Fibroblast of skin of abdomen (primary cell): ENCODE measurements at places on chromosomes 7 and 10.

GRCh38 chr7:155844526-155844925, 32.3 kb upstream of the SHH start:
- no peak for DNase-seq

GRCh38 chr10:96835899-96836298, 3.8 kb downstream of the LCOR start:
- peak; percentile 50 for DNase-seq

GRCh38 chr10:5860066-5860465, 29.6 kb downstream of the ANKRD16 start:
- DNase-seq = no peak

GRCh38 chr10:24162206-24162985, 46.5 kb upstream of the KIAA1217 start:
- DNase-seq = no peak

GRCh38 chr7:469563-469961, 50.1 kb downstream of the PDGFA start:
- DNase-seq = no peak

GRCh38 chr10:1557081-1557480, 180.2 kb downstream of the ADARB2 start:
- DNase-seq = no peak

DNA sequence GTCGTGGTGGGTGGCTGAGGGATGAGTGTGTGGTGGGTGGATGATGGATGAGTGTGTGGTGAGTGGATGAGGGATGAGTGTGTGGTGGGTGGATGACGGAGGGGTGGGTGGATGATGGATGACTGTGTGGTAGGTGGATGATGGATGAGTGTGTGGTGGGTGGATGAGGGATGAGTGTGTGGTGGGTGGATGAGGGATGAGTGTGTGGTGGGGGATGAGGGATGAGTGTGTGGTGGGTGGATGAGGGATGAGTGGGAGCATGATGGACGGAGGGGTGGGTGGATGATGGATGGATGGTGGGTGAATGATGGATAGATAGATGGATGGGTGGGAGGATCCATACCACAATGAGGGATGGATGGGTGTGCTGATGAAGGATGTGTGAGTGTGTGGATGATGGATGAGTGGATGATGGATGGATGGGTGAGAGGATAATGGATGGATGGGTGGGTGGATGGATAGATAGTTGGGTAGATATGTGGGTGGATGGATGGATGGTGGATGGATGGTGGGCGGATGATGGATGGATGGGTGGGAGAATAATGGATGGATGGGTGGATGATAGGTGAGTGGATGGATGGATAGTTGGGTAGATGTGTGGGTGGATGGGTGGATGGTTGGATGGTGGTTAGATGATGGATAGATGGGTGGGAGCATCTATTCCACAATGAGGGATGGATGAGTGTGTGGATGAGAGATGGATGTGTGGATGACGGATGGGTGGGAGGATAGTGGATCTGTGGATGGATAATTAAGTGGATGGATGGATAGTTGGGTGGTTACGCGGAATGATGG, 266.8 kb downstream of the CELF2 start:
- no peak for DNase-seq

DNA sequence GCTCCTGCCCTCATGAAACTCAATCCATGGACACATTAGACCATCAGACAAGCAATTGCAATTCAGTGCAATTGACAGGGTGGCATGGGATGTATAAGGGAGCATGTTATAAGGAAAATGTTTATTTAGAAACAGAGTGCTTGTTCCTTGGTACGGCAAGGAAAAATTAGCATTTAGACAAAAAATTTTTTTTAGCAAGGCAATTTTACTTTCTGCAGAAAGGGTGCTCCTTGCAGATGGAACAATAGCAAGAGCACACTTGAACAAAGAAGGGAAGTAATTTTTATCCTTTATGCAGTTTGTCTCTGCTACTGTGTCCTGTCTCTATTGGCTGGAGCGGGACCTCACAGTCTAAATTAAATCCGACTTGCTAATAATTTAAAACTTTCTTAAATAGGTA, 6.2 kb upstream of the BAG3 start:
- DNase-seq = no peak

DNA sequence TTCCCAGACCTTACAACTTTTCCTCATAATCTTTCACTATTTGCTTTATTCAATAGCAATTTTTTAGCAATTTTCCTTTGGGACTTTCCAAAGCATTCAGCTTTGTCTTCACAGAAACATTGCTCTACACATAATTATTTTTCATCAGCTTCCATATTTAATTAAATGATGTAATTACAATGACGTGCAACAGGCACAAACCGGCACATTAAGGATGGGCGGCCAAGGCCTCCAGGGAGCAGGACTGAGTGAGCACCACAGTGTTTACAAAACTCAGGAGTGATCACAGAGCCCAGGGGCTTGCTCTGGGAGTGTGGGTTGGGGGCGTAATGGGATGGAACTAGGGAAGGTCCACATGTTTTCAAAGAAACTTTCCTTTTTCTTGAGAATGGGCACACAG, 69.8 kb downstream of the MAD1L1 start:
- DNase-seq = peak; percentile 20

- peak; percentile 45 for DNase-seq
Observed at GRCh38 chr10:62788861-62789467, 15.6 kb upstream of the ADO start.

- DNase-seq = no peak
Observed at GRCh38 chr7:115060095-115060870, 138.4 kb downstream of the MDFIC start.

DNA sequence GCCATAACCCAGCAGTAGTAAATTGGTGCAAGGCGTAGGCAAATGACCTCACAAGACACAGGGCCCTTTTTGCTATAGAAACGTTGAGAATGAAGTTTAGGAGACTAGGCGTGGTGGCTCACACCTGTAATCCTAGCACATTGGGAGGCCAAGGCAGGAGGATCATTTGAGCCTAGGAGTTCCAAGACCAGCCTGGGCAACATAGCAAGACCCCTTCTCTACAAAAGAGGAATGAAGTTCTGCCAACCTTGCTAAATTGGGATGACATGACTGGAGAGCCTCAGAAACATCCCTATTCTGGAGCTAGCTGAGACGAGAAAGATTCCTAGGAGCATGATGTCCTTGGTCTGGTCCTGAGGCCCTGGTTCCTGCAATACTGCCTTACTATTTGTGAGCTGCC, 20.6 kb downstream of the CDK1 start:
- DNase-seq = no peak

DNA sequence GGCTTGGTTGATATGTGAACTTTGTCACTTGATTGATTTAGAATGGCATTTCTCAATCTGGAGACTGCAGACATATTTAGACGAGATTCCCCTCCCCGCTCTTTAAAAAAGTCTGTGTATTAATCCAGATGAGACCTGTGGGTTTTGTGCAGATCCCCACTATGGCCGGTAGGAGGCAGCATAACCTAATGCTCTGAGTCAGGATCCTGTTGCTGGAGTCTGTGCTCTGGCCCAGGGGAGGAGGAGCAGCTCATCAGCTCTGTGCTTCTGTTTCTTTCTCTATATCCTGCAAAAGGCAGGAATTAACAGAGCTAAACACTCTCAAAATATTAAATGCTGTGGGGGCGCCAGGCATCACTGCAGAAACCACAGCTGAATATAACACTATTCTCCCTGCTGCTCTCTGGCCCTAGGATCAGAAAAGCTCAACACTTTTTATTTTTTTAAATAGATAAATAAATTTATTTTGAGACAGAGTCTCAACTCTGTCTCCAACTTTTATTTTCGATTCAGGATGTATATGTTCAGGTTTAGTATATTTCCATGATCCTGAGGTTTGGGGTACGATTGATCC, 23.9 kb upstream of the SEPHS1 start:
- DNase-seq = peak; percentile 79

- DNase-seq = peak; percentile 58
Observed at GRCh38 chr7:44449584-44449928, 40.9 kb downstream of the NUDCD3 start.

GRCh38 chr7:7971308-7972040, 2.9 kb downstream of the GLCCI1 start:
- no peak for DNase-seq

- DNase-seq = no peak
Observed at GRCh38 chr10:106775127-106775526, 389.4 kb downstream of the SORCS1 start.

DNA sequence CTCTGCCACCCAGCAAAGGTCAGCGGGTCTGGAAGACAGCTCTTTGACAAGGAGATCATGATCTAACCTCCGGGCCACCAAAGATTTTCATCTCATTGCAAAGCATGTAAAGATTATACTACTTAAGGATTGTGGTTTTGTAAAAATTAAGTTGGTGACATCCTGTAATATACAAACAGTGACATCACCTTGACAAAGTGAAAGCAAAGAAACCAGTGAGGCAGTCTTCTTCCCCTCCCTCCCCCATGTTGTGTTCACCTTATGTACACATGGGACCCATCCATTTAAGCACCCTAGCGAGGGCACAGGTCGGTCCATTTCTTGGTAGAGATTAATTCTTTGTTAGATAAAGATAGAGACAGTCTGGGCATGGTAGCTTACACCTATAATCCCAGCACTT, 3.9 kb downstream of the MDH2 start:
- no peak for DNase-seq

DNA sequence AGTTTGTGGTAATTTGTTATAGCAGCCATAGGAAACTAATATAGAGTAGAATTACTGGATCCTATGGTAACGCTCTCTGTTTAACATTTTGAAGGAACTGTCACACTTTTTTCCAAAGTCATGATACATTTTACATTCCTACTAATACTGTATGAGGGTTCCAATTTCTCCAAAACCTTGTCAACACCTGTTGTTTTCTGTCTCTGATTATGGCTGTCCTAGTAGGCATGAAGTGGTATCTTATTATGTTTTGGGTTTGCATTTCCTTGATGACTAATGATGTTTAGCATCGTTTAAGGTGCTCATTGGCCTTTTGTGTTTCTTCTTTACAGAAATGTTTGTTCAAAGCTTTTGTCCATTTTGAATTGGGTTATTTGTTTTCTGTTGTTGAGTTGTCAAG, 69.6 kb downstream of the VPS50 start:
- DNase-seq = no peak

GRCh38 chr10:30830315-30831230, 201.0 kb upstream of the LYZL2 start:
- no peak for DNase-seq

DNA sequence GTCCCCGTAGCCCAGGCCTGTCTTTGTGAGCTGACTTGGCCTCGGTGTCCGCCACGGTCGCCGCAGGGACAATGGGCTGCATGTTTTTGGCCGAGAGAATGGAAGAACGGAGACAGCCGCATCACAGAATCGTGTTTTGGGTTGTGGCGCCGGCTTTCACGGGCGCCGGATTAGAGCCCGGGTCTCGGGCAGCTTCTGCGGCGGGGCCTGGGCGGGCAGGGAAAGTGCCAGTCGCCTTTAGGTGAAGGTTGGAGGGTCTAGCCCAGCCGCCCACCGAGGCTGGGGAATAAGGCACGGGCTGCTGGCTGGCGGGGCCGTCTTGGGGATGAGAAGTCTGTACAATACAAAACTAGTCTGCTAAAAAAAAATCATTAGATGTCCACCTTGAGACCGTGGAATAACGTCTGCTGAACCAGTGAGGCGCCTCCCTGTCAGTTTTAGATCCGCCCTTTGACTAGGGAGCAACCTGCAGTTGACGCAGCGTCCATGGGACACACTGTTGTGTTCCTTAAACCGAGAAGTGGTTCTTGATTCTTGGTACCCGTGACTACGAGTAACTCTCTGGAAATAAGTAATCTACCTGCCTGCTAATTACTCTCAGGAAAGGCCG, 577 bp downstream of the DNAJB9 start:
- DNase-seq = peak; percentile 10

DNA sequence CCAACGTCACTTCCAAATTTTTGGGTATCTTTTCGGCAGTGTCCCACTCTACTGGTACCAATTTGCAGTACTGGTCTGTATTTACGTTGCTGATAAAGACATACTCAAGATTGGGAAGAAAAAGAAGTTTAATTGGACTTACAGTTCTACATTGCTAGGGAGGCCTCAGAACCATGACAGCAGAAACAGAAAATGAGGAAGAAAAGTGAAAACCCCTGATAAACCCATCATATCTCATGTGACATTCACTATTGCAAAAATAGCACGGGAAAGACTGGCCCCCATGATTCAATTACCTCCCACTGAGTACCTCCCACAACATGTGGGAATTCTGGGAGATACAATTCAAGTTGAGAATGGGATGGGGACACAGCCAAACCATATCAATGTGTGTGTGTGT, 364.0 kb upstream of the KCND2 start:
- DNase-seq = no peak

GRCh38 chr10:5595994-5596471, 70.4 kb downstream of the ASB13 start:
- peak; percentile 98 for DNase-seq
